Left renal cortex interstitium (tissue), 4 donors: ENCODE measurements at places on chromosomes 1 and 21. TPM values are rescaled to one million over a fixed set of nuclear protein-coding genes. Genes with fewer than 3 reads are reported as not detected.

ZNF593OS gene
- polyA plus RNA-seq: 0.46 TPM

COL11A1 gene
- 4.3 TPM for polyA plus RNA-seq

CELA3A gene
- not detected for polyA plus RNA-seq

SLC37A1 gene
- 7.1 TPM for polyA plus RNA-seq

GFI1 gene
- polyA plus RNA-seq: 0.19 TPM

OR10J1 gene
- polyA plus RNA-seq: 0.03 TPM

WDR64 gene
- polyA plus RNA-seq: 1.5 TPM

ESPN gene
- 22.7 TPM for polyA plus RNA-seq

ZNF695 gene
- polyA plus RNA-seq: 3.3 TPM

FUCA1 gene
- polyA plus RNA-seq: 57.0 TPM

SLC5A9 gene
- 20.6 TPM for polyA plus RNA-seq

TEDDM1 gene
- polyA plus RNA-seq: 0.06 TPM

NPHS2 gene
- polyA plus RNA-seq: 351 TPM

LCE1B gene
- polyA plus RNA-seq: not detected

HSD11B1 gene
- 0.23 TPM for polyA plus RNA-seq
